ENCODE measurements at places on chromosomes 11 and 22. TPM values are rescaled to one million over a fixed set of nuclear protein-coding genes. Genes with fewer than 3 reads are reported as not detected.

GRCh38 chr11:3148990-3149851 is 15.9 kb downstream of the OSBPL5 start:
- no peak for DNase-seq

DNA sequence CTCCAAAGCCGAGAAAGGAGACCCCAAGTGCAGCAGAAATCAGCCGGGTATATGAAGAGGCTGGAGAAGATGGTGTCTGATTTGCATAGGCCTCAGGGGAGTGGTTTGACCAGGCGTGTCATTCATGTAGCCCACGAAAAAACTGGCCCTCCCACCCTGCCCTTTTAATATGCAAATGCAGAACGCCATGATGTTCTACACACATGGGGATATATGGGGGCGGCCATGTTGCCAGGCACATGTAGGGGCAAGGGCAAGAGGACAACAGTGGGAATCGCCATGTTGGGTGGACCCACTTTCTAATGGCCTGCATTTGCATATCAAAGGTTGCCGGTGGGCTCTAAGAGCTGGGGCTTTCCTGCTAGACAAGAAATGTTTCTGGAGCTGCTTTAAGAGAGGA is 86.4 kb downstream of the ISX start:
- no peak for DNase-seq

- no peak for DNase-seq
Measured at GRCh38 chr22:29541845-29542244, 11.7 kb downstream of the THOC5 start.

- DNase-seq = no peak
Measured at GRCh38 chr22:24190596-24191208, 9.4 kb downstream of the SUSD2 start.

DNA sequence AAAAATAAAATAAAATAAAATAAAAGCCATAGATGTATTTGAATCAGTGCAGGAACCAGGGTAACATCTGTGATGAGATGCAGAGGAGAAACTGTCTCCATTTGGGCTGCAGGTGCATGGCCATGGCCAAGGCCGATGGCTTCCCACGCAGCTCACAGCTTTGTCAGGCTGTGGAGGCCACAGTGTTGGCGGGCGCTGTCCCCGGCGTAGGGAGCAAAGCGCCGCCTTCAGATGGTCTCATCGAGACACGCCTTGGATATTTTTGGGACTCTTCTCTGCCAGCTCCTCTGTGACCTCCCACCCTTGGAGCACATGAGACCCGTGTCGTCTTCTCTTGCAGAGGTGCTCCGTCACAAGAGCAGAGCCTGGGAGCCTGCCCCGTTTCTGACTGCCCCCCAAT is 38.6 kb downstream of the MUC6 start:
- no peak for DNase-seq

DNA sequence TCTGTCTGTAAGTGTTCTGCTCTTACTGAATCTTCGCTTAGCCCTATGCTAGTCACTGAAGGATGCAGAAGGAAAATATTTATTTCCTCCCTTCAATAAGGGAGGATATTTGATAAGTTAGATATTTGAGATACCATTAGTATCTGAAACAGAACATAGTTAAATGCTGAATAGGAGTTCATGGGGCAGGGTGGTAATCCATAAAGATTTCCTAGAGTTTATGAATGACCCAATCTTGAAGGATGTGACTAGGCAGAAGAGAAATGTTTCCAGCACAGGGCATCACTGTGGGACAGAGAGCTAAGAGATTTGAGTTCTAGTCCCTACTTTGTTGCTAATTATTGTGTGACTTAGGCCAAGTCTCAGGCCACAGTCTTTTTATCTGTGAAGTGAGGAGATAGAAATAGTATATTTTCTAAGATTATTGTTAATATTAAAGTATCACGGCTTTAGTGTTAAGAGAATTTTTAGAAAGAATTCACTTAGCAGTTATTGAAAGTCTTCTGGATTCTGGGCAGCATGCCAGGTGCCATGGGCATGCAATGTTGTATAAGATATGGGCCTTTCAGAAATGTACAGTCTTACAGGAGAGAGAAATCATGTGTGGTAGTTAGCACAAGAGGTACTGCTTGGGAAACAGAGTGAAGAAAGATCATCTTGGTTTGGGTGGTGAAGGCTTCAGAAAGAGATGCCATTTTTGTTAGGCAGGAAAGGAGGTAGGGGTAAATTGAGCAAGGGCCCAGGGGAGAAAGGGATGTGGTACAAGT is 24.0 kb downstream of the SWAP70 start:
- no peak for DNase-seq

DNA sequence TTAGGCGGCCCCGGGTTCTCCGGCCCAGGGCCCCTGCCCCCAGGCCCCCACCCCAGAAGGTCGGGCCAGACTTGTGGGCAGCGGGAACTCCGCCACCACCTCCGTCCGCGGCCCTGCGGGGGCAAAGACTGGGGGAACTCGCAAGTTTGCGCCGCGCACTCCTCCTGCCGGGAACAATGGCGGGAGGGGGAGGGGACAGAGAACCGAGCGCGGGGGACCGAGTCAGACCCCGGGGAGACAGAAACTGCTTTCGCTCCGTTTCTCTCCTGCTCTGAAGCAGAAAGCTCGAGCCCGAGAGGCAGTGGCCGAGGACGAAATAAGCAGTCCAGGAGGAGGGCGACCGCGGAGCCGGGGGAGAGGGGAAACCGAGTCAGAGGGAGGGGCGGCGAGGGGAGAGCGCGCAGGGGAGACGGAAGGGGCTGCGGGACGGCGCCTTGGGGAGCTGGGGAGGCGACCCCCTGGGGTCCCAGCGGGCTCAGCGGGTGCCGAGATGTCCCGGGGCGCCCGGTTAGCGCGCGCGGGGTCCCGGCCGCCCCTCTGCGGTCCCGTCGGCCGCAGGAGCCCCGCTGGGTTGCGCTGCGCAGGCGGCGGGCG is 555 bp downstream of the TP53I11 start:
- DNase-seq = no peak

GRCh38 chr11:75867778-75868374 is 52.9 kb downstream of the UVRAG start:
- peak; percentile 32 for DNase-seq

DNA sequence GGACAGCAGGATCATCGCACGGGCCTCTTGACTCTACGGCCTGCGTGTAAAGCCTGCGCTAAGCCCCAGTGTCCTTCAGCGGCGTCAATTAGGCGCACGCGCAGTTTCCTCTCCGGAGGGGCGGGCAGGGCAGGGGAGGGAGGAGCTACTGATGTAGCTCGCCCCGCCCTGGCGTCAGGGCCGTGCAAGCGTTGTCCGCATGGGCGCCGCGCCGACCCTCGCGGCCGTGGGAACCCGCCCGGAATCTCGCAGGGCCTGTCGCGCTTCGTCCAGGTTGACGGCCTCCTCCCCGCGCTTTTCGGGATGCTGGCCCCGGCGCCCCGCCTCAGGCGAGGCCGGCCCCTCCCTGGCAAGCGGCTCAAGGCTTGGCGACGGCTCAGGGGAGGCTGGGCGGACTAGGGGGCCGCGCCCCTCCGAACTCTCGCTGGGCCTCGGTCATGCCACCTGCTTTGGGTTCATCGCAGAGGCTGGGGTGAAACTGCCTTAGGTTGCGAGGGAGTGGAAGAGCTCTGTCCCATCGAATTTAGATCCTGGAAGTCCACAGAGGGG is 61.1 kb downstream of the ST3GAL4 start:
- DNase-seq = peak; percentile 84

GRCh38 chr11:69839516-69839915 is 20.3 kb upstream of the FGF3 start:
- DNase-seq = no peak

DNA sequence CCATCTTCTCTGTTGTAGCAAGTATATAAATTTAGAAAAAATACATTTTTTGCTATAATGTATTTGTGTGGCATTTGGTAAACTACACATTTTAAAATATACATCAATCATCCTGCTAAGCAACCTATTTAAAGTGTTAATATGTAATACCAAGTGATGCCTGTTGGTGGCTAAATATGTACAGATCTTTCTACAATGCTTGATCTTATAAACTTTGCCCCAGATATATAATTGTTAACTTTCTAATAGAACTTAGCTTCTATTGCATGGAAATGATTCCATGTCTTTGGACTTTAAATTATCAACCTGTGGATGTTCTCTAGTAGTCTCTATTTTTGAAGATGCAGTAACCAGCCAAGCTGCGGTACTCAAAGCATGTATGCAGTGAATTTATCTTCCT is 1260.4 kb upstream of the RAG2 start:
- DNase-seq = no peak

GRCh38 chr11:45815747-45816146 is 10.8 kb downstream of the SLC35C1 start:
- DNase-seq = no peak

GRCh38 chr22:21051831-21052400 is 6.2 kb downstream of the LRRC74B start:
- DNase-seq = no peak

GRCh38 chr11:99759787-99760186 is 739.0 kb downstream of the CNTN5 start:
- DNase-seq = no peak

DNA sequence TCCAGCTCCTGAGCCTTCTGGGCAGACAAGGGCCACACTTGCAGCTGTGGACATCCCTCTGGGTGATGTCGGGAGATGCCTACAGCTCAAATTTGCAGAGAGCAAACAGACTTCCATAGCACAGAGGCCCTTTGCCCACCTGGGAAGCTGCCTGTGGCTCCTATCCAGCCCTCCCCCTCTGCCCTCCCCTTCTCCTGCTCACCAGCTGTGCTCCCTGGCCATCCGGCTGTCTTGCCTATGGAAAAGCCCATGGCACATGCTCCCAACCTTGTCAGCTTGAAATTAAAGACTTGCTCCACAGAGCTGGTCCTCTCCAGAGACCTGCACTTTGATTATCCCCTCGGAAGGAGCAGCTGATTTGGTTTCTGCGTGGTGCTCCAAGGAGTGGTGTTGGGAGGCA is 118.9 kb upstream of the NECTIN1 start:
- no peak for DNase-seq

DNA sequence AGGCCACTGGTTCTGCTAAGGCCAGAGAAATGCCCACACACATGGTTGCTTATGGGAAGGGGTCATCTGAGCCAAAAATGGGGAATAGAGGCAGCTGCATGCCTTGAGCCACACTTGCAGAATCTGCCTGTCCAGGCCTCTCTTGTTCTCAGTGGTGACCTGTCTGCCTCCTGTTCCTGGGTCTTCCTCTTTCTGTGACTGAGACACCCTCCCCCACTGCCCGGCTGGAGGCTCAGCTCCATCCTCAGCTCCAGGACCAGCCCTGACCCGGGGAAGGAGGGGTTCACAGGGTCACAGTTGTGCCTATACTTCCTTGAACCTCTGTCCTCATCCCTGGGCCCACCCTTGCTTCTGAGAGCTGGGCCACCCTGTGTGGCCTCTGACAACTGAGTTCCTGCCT is 52.3 kb downstream of the CSF2RB start:
- no peak for DNase-seq

CECR2 gene
- polyA plus RNA-seq = 21.4 TPM

PAX6 gene
- polyA plus RNA-seq = not detected

TRIM49D2 gene
- not detected for polyA plus RNA-seq

MOGAT2 gene
- polyA plus RNA-seq = 0.85 TPM

CHADL gene
- 2.5 TPM for polyA plus RNA-seq

MIAT gene
- polyA plus RNA-seq = 0.85 TPM

GGTLC2 gene
- 0.32 TPM for polyA plus RNA-seq

LRRC10B gene
- polyA plus RNA-seq = 1.1 TPM

Data from renal cortex interstitium (tissue), 15 donors.